Putamen (tissue), 1 donor: ENCODE measurements at places on chromosomes 7 and 10.

DNA sequence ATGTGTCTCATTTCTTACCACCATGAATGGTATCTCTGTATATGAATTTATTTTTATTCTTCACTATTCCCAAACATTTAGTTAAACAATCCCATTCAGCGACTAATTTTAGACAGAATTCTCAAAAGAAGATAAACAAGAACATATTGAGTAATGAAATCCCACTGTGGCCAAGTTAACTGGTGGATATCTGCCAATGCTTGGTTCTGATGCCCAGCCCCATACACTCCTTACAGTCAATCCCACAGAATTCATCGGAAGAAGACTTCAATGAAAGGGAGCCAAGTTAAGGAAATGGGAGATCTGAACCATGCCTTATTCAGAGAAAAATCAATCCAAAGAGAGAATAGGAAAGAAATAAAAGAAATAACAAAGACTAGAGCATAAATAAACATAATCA, 518.0 kb downstream of the XPNPEP1 start:
- DNase-seq = no peak

DNA sequence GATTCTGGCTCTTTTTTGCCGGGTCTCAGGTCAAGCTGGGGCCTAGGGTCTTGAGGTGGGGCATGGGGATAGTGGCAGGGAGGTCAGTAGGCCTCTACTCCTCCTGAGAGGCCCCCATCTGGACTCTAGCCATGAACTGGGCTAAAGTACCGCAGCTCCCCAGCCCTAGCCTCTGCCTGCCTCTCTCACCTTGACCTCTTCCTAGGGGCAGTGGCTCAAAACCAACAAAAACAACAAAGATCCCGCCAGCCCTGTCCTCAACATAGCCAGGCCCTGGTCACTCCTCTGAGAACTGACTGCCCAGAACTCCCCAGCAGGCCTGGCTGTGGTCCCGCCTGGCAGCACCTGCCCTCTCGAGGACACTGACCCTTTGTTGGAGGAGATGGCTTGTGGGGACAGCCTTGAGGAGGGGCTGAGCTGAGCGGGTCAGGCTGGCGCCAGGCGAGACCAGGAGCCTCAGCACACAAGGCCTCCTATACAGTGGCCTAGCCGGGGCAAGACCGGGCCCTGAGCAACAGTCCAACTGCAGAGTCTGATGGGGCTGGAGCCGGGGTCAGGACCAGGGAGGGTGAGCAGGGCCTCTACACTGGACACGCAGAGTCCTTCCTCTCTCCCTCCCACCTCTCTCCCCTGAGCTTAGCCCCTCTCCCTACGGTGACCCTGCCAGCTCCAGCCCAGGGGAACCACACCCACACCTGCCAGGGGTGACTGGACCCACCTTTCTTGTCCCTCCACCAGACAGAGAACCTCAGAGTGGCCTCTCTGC, 11.6 kb upstream of the PPIF start:
- peak; percentile 98 for DNase-seq

GRCh38 chr7:127438836-127439235, 46.3 kb upstream of the ZNF800 start:
- DNase-seq = no peak

DNA sequence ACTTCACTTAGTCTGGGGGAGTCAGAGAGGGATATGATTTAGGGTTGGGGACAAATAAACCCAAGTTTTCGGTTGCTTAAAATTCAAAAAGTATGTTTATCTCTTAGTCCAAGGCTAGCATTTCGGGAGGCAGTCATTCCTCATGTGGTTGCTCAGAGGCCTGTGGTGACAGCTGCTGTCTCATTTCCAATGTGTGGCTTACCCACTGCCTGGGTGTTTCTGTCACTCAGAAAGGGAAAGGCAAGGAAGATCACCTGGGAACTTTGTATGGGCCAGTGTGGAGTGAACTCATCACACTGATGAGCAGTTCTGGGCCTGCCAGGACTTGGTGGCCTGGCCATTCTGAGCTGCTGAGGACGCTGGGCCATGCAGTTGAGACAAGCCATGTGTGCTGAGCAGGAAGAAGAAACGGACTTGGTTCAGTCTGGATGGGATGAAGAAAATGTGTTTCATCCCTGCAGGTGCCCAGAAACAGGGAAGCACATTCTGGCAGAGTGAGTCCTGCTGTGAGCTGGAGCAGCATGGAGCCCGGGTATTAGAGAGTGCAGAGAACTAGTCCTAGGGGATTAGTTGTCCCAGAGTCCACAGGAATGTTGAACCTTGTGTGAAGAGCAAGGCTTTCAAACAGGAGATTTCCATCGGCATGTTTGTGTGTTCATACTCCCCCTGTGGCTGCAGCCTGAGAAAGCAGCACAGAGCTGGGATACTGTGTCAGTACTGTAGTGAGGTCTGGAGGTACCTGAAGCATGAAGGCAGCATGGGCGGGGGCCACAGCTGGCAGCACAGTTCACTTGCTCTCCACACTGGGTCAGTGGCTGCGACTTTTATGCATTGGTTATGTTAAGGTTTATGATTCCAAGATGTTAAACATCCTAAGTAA, 211.1 kb upstream of the IGFBP3 start:
- DNase-seq = no peak

DNA sequence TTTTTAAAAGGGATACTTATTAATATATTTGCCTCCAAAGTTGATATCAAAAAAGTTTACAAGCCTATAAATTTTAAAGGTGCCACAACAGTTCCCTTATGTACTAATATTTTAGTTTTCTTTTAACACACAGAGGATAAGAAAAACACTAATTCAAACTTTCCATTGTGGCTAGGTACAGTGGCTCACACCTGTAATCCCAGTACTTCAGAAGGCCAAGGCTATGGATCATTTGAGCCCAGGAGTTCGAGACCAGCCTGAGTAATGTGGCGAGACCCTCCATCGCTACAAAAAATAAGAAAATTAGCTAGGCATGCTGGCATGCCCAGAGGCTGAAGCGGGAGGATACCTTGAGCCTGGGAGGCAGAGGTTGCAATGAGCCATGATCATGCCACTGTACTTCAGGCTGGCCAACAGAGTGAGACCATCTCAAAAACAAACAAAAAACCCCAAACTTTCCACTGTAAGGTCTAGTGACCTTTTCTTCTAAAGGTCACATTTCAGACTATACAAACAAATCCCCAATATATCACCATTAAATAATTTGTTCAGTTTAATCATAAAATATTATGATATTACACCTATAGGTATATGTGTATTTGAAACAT, 107.5 kb downstream of the HBP1 start:
- DNase-seq = no peak

GRCh38 chr7:157996359-157997079, 591.1 kb downstream of the PTPRN2 start:
- DNase-seq = no peak

- no peak for DNase-seq
These were observed 534.1 kb downstream of the AUTS2 start for GRCh38 chr7:70132226-70132851.

GRCh38 chr7:109835577-109835976, 1255.3 kb upstream of the LRRN3 start:
- no peak for DNase-seq

GRCh38 chr10:613271-614138, 76.0 kb downstream of the DIP2C start:
- no peak for DNase-seq

DNA sequence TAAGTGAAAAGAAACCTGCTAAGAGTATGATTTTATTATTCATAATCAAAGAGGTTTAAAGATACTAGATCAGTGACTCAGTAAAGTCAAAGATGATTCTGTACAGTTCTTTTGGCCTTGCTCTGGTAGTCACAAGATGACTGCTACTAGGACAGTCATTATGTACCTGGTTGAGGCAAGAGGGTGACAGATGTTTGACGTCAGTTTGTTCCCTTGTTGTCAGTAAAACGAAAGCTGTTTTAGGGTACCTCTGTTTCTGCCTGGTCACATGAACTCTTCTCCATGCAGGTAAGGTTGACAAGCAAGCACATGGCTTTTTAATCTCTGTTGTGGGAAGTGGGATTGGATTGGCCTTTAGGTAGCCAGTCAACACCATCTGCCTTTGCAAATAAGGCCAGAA, 308.0 kb downstream of the EXOC4 start:
- DNase-seq = no peak

GRCh38 chr10:3478632-3479240, 306.2 kb upstream of the PITRM1 start:
- DNase-seq = no peak

- no peak for DNase-seq
These were observed 20.1 kb downstream of the ITGB1 start for GRCh38 chr10:32937911-32938424.

DNA sequence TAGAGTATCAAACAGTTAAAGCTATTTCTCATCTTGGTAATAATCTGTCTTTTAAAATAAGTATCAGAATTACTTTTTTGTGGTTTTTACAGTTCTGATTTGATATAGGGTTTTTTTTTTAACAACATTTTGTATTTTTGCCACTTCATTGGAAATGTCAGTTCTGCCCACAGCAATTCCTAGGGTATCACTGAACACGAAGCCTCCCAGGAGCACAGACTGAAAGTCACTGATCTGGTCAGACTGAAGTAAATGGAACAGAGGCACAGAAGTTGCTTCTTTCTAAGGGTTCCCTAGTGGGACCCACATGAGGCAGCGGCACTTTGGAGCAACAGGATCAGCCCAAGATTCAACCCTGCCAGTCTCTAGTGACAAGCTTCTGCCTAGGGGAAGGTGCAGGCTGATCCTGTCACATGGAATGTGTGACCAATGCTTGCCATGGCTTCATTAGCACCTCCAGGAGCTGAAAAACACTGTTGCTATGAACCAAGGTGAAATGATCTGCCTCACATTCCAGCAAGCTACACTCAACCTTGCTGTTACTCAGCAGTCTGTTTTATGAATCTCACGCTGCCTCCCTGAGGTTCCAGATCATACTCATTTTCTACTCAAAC, 273.4 kb upstream of the CSTF2T start:
- DNase-seq = no peak

- no peak for DNase-seq
These were observed 51.7 kb downstream of the XRCC2 start for GRCh38 chr7:152624228-152624627.

- DNase-seq = no peak
These were observed 286.4 kb upstream of the HGF start for GRCh38 chr7:82056282-82056681.

- no peak for DNase-seq
These were observed 166.8 kb upstream of the NFE2L3 start for GRCh38 chr7:25985196-25985595.

DNA sequence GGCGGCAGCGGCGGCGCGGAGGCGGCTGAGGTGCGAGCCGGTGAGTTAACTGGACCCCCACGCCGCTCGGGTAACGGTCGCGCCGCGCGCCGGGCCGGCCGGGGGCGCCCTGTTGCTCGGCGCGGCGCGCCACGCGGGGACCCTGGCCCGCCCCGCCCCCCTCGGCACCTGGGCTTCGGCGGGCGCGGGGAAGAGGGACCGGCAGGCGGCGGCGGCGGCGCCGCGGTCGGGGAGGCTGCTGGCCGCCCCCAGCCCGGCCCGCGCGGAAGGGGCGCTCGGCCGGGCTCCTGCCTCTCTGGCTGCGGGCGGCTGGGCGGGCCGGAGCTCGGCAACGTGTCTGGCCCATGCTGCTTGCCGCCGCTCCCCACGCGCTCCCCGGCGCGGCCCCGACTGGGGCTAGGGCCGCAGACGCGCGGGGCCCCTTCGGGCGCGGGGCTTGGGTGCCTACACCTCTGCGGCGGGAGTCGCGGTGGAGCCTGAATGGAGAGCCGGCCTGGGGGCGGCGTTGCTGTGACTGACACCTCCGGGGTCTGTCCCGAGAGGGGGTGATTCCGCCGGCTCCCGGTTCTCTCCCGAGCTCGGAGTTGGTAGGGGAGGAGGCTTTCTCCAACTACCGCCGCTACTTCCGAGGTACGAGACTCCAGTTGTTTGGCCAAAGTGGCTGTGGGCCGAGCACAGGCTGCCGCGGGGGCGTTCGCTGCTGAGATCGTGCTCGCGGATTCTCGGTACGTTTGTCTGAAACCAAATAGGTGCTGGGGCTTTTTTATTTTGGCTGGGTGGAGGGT, 494 bp downstream of the PALS2 start:
- DNase-seq = no peak

DNA sequence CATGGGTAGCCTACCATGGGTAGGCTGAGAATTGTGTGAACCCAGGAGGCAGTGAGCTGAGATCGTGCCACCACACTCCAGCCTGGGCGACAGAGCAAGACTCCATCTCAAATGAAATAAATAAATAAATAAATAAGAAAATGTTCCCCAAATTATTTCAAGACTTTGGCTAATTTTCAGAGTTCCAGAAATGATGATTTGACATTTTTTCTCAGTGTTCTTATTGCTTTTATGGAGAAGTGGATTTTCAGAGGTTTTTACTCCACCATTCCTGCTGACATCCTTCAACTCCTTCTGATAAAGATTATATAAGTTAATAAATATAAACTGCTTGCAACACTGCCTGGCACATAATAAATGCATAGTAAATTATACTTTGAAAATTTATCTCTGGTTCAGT, 80.4 kb upstream of the PRKCQ start:
- DNase-seq = no peak

GRCh38 chr7:116955801-116956476, 2.6 kb downstream of the ST7 start:
- no peak for DNase-seq

- DNase-seq = no peak
These were observed 797 bp upstream of the STMP1 start for GRCh38 chr7:135661311-135662122.

GRCh38 chr10:119061352-119061751, 19.3 kb downstream of the EIF3A start:
- no peak for DNase-seq

GRCh38 chr7:128666200-128666599, 5.9 kb upstream of the GARIN1A start:
- no peak for DNase-seq

DNA sequence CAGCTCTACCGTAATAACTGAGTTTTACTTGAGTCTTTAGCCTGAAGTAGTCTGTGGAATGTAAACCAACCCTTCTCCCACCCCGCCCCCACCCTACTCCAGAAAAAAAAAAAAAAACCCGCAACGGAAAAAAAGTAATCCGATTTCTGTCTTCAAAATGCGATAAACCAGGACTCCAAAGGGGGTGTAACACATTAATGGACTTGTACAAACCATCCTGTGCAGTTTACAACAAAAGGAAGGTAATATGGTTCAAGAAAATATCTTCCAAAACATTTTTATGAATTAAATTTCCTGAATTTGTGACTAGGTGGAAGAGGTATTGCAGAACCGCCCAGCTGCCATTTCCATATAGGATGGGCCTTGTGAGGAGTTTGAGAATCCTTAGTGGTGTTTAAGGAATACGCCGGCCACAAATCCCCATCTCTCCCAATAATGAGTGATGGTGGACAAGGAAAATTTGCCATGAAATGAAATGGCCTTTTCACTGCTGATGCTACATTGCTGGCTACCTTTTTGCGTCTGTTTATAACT, 10.6 kb downstream of the SKIDA1 start:
- DNase-seq = no peak
